ENCODE measurements at places on chromosomes 12 and 14. TPM values are rescaled to one million over a fixed set of nuclear protein-coding genes. Genes with fewer than 3 reads are reported as not detected.

The KRT5 gene
- not detected for total RNA-seq

The TAS2R7 gene
- total RNA-seq = not detected

DNA sequence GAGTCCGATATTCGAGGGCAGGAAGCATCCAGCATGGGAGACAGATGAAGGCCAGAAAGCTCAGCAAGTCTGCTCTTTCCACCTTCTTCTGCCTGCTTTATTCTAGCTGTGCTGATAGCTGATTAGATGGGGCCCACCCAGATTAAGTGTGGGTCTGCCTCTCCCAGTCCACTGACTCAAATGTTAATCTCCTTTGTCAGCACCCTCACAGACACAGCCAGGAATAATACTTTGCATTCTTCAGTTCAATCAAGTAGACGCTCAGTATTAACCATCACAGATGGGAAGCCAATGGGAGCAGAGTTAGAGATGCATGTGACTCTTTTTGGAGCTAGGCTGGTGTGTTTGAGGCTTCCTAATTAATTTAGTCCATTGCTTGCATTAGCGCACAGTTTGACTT is 17.0 kb downstream of the C12orf75 start:
- no peaks in the 10 kb centered on the region for H3K4me1 ChIP-seq
- no peaks in the 10 kb centered on the region for H3K36me3 ChIP-seq
- no peak overlapping the region for H3K27ac ChIP-seq
- no peak overlapping the region for H3K4me3 ChIP-seq

GRCh38 chr12:45737638-45738037 is 8.1 kb downstream of the ARID2 start:
- no peak overlapping the region for H3K27ac ChIP-seq
- H3K36me3 ChIP-seq = peaks cover 60% of the 10 kb centered on the region
- no peaks in the 10 kb centered on the region for H3K27me3 ChIP-seq
- H3K4me3 ChIP-seq = no peak overlapping the region
- H3K4me1 ChIP-seq = peaks cover 3% of the 10 kb centered on the region

- DNase-seq = no peak
- no peak overlapping the region for H3K27ac ChIP-seq
- H3K4me1 ChIP-seq = no peaks in the 10 kb centered on the region
- H3K27me3 ChIP-seq = no peaks in the 10 kb centered on the region
- no peaks in the 10 kb centered on the region for H3K36me3 ChIP-seq
These were observed 288.1 kb upstream of the SFSWAP start for GRCh38 chr12:131422744-131423143.

Measured in endodermal cell (in vitro differentiated cells).